ENCODE measurements at places on chromosomes 3 and 15.

DNA sequence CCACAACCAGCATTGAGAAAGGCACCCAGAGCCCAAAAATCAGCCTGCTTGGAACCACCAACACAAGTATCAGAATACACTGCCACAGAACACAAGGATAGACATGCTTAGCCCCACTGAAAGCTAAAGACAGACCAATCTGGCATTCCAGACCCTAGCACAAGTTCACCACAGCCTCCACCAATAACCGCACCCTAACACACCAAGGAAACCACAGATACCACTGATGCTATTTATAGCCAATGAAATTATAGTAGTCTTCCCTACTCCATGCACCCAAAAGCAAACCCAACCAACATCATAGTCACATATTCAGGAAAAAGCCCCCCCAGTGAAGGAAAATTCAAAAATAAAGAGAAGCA, 83.9 kb upstream of the STT3B start:
- no peak for DNase-seq

DNA sequence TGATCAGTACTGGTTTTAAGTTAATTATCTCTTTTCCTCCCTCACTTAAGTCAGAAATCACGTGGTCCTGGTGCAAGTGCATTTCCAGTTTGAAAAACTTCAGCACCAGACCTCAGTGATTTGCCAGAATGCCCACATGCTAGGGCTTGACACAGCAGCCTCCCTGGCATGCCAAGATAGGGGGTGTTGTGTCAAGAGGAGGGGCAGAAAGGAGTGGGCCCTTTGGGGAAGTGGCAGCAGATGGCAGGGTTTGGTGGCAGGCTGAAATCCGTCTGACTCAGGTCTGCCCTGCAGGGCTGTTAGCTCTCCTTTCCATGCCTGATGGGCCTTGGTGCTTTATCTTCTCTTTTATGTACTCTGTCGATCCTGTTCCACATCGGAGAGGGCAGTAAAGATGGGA, 23.4 kb downstream of the PXK start:
- no peak for DNase-seq

DNA sequence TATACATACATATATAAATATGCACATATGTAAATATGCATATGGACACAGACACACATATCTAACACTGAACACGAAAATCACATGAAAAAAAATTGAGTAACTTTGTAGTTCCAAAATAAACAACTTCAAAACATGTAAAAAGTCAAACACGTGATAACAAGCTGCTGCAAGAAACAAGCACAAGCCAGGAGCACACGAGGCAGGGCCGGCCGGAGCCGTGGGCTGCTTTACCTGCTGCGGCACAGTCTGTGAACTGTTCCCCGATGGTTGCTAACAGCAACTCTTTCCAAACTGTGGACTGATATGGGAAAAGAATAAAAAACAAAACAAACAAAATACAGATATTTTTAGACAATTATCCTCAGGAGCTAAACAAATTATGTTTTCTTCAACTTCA, 31.6 kb downstream of the EIF4E3 start:
- no peak for DNase-seq

- DNase-seq = no peak
These were observed 10.5 kb downstream of the GABRG3 start for GRCh38 chr15:26981492-26981891.

DNA sequence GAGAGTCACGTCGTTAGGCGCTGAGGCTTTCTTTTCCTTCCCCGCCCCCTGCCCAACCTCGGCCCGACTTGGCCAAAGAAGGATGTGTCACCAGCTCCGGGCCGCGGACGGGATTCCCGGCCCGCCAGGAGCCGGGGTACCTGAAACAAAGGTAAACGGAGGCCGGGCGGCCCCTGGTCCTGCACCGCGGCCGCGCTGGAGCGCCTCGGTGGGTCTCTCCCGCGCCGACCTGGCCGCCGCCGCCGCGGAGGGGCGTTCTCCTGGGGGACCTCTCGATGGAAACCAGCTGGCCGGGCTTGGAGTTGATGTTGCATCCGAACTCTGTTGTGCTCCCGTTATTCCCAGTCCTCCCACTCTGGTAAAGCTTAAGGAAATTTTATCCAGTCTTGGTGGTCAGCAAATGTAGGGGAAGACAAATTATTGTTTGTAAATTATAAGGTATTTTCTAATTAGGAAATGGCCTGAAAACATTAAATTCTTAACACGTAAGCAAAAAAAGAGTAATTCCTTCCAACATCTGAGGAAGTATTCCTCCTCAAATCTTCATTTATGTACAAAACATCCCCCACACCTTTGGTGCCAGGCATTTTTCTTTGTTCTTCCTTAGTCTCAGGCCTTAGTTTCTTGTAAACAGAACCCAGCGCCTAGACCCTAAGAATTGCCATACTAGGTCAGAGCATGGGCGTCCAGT, 888 bp downstream of the PPP2R3A start:
- no peak for DNase-seq

- DNase-seq = no peak
These were observed 163.3 kb downstream of the CDIN1 start for GRCh38 chr15:36742696-36743095.

- no peak for DNase-seq
These were observed 34.1 kb downstream of the ATP8B4 start for GRCh38 chr15:50084932-50085331.

GRCh38 chr3:36736301-36736700, 28.1 kb downstream of the DCLK3 start:
- DNase-seq = no peak

- DNase-seq = no peak
These were observed 98.4 kb downstream of the SLC49A4 start for GRCh38 chr3:122893282-122893681.

DNA sequence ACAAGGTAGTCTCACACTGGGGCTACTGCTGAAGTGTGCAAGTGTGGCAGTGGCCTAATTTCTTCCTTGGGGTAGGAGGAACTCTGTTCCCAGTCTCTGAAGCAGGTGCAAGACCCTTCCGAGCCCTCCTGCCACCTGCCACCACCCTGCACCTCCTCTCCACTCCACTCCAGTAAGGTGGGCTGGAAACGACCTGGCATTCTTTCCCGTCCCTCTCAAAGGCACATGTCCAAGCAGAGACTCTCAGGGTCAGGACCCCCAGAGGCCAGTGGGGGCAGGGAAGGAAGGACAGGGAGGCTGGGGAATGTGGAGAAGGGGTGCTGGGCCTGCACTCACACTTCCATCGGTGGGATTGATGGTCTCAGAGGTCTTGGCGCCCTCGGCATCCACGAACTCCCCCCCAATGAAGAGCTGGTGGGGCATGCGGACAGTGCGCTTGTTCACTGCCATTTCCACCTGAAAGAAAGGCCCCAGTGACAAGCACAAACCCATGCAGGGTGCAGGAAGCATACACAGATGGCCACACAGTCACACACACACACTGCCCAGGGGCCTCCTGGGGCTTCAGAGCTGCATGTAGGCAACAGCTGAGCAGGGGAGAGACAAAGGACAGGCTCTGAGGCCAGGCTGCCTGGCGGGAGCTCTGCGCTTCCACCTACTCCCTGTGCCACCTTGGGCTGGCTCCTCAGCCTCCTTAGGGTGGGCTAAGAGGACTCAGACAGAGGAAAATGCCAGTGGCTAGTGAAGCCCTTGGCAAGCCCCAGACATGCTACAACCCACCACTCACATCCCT, 43.8 kb downstream of the ALDH1L1 start:
- DNase-seq = no peak

DNA sequence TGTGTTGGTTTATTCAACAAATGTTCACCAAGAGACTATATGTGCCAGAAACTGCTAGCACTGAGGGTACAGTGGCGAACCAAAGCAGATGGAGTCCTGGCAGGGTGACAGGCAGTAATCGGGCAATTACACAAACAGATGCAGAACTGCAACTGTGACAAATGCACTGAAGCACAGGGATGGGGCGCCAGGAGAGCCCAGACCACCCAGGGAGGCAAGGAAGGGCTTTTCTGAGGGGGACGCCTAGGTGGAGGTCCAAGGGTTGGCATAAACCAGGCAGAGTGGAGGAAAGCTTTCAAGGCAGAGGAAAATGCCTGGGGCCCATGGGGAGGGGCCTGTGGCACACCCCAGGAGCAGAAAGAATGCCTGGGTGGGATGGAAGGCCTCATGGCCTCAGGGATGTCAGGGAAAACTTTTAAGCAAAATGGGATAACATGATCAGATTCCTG, 5.5 kb downstream of the DIS3L start:
- no peak for DNase-seq

DNA sequence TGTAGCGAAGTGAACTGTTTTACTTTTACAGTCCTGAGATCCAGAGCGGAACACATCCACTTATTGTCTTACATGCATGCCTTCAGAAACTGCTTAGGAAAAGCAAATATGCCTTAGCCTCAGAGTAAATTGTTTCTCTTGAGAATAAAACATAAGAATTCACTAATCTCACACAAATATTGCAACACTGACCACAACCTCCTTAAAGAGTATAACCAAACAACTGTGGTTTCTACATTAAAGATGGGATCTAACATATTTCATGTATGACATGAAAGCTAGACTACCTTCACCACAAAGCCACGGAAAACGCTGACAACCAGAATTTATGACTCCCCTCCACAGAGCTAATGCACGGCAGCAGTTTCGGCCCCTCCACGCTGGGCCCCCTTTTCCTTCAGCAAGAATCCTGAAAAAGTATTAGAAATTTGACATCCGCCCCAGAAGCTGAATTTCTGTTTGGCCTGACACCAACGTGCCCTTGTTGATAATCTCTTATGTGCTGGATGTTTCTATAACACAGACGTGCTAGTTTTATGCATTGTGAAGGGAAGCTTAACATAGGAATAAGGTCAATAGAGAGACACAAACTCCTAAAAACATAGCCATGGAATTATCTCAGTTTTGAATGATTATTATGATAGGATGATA, 84.6 kb downstream of the GREM1 start:
- peak; percentile 26 for DNase-seq

DNA sequence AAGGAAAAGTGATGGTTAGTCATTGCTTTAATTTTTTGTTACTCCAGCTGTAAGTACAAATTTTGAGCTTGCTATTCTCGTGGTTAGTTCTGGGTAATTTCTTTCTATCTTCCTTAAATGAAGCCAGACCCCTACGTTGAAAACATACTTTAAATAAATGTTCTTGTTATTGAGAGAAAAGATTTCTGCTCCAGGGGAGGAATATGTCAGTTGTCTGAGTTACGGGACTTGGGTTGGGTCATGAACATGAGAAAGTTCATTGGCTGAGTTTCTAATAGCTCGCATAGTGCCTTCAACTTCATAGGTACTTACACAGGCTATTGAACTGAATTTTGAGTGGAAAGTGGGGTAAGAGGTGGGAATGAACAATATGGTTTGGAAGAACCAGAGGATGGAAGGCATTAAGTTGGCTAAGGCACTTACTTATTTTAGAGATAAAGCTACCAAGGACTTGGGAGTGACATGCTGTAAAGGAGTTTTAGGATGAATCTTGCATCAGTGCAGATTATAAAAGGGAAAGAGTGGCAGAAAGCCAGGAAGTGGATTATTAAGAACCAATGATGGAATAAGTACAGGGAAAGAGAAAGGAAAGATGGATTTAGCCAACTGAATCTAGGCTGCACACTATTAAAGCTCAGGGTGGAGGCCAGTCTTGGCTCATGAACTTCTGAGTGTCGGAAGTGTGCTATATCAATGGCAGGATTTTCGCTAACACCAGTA, 1.4 kb downstream of the RPSA start:
- DNase-seq = no peak

GRCh38 chr3:51671734-51672475, 853 bp downstream of the TEX264 start:
- DNase-seq = peak; percentile 26

DNA sequence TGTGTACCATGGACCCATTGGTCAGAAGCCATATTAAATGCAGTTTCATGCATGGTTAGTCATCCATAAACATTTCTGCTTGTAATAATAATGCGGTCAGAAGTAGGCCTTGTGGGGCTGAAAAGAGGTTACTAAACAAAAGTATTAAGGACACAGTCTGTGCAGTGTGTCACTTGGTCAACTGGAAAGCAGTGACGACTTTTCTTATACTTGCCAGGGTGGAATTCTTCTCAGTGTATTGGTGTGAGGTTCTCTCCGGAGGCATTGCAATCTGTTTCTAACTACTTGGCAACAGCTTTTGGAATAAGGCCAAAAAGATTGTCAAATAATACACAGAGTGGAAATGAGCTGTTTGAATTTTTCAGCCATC, 46.8 kb downstream of the CHL1 start:
- peak; percentile 47 for DNase-seq

- no peak for DNase-seq
These were observed 1.4 kb downstream of the TOMM70 start for GRCh38 chr3:100399341-100400071.

GRCh38 chr3:111539351-111540331, 2.4 kb upstream of the CD96 start:
- DNase-seq = peak; percentile 26

DNA sequence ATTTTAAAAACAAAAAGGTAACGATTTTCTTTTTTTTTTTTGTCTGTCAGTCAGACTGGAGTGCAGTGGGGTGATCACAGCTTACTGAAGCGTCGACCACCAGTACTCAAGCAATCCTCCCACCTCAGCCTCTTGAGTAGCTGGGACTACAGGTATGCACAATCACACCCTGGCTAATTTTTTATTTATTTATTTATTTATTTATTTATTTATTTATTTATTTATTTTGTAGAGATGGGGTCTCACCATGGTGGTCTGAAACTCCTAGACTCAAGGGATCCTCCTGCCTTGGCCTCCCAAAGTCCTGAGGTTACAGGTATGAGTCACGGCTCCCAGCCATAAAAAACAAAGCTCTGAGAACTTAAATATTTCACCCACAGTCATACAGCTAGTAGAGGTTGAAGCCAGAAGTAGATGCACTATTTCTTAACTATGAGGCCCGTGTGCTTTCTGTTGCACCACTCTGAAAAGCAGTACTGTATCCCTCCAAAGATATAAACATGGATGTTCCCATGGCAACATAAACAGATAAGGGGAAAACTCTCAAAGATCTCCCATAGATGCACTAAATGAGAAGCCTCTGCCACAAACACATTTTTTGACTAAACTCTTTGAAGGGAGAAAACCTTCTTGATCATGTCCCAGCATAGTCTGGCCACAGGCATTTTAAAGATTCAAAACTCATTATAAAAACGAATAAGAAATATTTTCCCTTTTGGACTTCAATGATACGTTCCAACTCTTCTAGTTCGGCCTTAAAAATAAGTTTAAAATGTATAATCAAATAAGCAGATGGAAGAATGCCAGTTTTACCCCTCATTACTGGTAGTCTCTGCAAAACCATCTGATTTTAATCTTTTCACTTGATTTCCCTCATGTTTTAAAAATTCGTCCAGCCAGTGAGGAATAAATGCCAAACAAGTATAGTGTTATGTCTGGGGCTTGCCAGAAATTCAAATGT, 162.3 kb upstream of the ARHGEF26 start:
- peak; percentile 8 for DNase-seq

DNA sequence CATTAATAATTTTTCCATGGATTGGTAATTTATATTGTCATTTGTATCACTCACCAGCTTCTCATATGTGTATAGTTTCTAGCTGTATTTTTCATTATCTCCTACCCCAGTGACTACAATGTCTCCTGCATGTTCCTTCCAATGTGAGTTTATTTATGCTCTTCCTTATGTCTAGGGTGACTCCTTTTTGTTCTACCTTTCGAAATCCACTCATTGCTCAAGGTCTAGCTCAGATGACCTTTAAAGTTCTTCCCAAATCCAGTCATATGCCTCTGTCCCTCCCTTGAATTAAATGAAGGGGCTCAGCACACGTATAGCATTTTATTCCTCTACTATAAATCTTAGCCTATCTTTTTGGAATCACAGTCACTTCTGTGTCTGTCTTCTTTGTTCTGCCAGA, 53.0 kb downstream of the TMEM45A start:
- no peak for DNase-seq

Data from fibroblast of the conjunctiva (primary cell).